Islet precursor cell (in vitro differentiated cells): ENCODE measurements at places on chromosomes 3 and 15.

DNA sequence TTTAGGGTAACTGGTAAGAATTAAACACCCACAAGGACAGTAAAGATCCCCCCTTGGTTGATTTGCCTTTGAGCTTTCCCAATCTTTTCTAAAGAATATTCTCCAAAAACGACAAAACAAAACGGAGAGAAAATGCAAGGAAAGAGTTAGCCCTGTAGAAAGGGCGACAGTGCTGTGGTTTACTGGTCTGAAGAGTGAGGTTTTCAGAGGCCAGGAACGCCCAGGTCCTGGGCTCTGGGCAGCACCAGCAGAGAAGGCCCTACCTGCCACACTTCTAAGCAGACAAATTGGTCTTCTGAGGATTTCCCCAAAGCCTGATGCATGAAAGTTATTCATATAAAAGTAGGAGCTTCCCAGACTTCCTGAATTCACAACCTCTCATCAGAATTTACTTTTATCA is 119.3 kb downstream of the KCNMB2 start:
- no peak for DNase-seq

GRCh38 chr15:85440451-85440850 is 60.0 kb downstream of the AKAP13 start:
- DNase-seq = no peak

DNA sequence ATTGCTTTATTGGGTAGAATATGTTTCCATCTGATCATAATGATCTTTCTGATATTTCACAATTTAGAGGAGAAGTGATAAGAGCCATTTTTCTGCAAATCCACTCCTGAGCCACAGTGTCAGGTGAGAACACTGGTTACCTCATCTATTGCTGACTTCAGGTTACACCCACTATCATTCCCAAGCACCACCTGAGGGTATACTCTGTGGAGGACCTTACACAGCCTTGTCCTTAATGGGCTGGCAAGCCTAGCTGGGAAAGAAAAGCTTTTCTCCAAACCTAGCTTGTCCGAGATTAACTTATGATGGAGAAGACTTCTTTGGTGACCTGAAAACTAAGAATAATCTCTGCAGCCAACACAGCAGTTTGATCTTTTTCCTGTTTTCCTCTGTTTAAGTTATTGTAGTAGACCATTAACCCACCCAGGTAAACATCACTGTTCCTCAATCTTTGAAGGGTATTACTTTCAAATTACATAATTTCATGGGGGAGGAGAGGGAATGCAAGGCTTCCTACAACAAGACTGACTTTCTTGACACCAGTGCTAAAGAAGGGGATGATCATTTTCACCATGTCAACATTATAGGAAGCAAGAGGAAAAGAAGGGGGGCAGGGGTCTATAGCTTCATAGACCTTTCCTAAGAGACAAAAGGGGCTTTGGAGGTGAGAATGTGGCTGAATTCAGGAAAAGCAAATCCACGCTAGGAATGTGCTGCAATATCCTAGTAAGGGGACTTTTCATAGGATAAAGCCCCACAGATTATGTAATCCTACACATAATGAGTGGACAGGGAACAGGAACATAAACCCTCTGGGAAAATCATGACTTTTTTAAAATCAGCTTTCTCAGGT is 1.7 kb downstream of the NCEH1 start:
- peak; percentile 56 for DNase-seq

GRCh38 chr3:1766384-1766783 is 332.3 kb upstream of the CNTN4 start:
- DNase-seq = no peak

DNA sequence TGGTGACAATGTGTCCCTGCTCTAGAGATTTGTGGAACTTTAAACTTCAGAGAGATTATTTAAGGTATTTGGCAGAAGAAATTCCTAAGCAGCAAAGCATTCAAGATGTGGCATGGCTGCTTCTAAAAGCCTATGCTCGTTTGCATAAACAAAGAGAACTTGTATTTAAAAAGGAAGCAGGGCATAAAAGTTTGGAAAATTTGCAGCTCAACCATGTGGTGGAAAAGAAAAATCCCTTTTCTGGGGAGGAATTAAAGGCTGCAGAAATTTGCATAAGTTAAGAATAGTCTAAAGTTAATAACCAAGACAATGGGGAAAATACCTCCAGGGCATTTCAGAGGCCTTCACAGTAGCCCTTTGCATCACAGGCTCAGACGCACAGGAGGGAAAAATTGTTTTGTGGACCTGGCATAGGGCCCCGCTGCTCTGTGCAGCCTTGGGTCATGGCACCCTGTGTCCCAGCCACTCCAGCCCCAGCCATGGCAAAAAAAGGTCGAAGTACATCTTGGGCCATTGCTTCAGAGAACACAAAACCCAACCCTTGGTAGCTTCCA is 1109.1 kb downstream of the OTOL1 start:
- no peak for DNase-seq

- DNase-seq = no peak
These were observed 65.5 kb upstream of the C3orf49 start for GRCh38 chr3:63753567-63753966.

DNA sequence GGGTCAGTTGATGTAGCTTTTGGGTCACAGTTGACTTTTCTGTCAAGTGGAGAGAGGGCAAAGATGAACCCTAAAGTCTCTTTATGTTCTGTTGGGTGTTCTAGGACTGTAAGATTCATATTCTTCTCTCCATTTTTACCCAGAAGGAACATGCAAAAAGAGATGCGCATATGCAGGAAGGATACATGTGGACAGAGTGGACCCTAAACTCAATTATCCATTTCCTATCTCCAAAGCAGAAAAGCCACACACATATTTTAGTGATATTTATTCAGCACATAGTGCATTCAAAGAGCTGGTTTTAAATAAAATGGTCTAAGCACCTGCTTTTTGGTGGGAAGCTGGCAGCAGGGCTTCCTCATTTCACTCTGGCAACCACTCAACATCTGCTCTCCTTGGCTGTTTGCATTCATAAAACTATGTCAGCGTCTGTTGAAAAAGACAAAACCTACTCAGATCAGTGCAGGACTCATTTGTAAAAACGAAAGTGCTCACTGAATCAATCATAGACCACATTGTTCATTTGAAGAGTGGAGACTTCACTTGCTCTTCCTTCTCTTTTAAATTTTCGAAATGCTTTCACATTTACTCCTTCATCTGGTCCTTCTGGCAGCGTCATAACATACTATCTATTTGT is 96.6 kb downstream of the SEMA6D start:
- DNase-seq = no peak

DNA sequence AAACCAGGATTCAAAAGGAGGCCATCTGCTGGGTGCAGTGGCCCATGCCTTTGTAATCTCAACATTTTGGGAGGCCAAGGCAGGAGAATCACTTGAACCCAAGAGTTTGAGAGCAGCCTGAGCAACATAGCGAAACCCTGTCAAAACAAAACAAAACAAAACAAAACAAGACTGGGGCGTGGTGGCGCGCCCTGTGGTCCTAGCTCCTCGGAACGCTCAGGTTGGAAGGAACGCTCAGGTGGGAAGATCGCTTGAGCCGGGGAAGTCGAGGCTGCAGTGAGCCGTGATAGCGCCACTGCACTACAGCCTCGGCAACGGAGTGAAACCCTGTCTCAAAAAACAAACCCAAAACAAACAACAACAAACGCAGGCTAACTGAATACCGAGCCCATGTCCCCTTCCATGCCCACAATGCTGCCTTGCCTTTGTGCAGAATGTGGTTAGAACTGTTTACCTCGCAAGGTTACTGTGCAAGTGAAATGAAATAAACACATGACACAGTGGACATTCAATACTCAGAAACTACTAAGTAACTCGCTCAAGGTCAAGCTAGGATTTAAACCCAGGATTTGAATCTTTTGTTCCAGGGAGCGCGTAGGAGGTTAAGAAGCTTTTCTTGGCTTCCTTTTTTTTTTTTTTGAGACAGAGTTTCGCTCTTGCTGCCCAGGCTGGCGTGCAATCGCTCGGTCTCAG is 766 bp upstream of the EMC4 start:
- no peak for DNase-seq

DNA sequence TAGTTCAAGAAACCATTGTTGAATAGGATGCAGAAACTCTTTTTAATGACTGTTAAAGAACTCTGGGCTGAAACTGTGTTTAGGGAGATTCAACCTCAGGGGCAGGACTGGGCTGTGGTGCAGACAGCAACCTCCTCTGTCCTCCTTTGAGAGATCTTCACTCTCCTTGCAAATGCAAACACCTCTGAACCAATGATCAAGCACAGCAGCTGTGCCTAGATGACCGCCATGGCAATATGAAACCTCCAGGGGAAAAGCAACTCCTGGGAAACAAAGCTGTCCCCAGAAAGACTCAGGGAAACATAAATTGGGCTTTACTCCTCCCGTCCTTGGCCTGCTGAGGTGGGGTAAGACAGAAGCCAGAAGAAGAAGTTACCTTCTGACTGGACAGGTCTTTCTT is 52.6 kb downstream of the TBC1D2B start:
- DNase-seq = no peak

DNA sequence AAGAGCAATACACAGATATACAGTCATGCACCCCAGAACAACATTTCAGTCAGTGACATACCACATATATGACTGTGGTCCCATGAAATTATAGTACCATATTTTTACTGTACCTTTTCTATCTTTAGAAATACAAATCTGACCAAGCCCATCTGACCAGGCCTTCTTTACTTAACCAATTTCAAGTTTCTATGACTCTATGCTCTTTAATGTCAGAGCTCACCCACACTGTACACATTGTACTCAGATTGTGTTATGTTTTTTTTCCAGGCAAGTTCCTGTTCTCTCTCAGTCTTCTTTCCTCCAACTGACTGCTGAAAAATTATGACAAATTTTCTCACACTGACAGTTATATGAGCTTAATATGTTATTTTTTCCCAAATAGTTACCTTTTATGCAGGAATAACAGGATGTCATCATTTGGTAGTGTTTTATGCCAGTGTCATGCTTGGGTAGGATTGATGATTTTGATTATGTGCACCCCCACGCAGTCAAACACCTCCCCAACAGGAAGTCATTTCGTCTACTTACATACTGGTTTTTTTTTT is 8.0 kb upstream of the CBLB start:
- DNase-seq = no peak

DNA sequence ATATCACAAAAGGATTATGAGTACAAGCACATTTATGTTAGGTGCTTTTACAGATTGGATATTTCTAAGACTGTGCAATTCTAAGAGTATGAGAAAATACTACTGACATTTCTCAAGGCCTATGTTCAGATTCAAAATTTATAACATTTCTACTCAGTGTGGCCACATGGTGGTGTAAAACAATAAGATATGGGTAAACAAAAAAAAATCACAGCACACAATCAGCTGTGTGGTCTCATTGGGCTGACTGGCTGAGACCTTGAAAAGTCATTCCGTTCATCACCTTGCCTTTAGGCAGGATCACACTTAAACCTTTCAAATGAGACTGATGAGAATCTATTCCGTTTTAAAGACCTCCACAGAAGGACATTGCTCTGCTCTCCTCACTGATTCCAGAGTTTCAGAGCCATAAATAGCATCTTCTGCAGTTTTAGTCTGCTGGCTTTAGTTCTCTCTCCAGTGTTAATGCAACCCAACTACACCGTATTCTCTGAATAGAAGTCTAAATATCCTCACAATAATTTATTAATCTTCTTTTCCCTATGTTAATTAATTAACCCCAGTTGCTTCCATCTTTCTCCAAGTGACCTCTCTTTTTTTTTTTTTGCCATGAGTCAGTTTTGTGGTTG is 158.2 kb downstream of the SPATA16 start:
- DNase-seq = no peak

DNA sequence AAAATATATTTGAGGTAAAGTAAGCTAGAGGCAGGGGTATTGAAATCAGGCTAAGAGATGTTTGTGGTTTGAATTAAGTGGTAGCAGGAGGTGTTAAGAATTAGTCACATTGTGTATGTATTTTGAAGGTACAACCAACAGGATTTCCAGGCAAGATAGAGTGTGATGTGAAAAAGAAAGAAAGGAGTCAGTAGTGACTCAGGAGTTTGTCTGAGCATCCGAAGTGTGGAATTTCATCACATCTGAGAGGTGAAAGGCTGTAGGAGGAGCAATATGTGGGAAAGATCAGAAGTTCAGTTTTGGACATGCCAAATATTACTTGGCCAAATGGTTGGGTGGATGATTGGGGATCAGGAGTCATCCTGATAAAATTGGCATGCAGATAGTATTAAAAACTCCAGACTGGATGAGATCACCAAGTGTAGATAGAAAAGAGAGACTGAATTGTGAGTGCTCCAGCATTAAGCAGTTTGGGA is 32.1 kb upstream of the EBLN2 start:
- no peak for DNase-seq

- DNase-seq = no peak
These were observed 118.3 kb downstream of the OSBPL10 start for GRCh38 chr3:31862666-31863279.

DNA sequence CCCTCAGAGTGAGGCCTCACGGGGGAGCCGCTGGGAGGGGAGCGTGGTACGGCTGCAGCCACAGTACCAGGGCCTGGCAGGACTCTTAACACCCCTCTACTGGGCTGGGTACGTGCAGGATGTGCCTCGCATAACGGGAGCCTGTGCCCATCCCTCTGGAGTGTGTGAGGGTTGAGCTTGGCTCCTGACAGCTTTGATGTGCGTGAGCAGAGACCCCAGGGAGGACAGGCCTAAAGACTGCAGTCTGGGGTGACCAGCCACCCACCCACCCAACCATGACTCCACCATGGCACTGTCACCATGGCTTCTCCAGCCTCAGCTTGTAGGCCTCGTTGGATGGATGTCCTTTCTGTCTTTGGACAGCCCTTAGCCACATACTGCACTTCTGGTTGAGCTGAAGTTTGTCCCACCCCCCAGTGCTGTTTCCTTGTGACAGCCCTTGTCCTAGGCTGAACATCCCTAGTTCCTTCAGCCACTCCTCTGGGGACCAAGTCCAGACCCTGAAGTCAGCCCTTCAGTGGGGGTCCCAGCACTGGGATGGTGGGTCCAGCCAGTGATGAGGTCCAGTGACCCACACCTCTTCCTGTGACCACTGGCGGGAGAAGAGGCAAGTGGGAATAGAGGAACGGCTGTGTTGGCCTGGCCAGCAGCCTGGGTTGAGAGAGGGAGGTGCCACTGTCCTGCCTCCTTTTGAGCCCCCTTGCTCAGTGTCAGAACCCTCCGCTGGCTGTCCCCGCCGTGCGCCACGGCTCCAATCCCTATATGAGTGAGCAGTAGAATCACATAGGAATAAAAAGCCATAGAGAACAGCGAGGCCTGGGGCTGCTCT is 6.1 kb downstream of the GLYCTK start:
- no peak for DNase-seq

DNA sequence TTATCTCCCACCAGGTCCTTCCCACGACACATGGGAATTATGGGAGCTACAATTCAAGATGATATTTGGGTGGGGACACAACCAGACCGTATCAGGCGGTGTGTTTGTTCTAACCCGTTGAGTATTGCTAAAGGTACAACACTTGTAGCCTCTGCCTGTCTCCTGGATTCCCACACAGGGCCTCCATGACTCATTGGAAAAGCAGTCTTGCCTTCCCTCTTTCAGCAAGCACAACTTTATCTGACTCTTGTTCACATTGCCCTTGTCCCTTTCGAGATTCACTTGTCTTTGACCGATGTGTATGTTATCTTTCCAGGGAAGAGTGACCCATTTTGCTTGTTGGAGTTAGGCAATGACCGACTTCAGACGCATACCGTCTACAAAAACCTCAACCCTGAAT is 152.3 kb downstream of the MCTP2 start:
- DNase-seq = peak; percentile 63
